ENCODE measurements at places on chromosomes 13 and 19.

DNA sequence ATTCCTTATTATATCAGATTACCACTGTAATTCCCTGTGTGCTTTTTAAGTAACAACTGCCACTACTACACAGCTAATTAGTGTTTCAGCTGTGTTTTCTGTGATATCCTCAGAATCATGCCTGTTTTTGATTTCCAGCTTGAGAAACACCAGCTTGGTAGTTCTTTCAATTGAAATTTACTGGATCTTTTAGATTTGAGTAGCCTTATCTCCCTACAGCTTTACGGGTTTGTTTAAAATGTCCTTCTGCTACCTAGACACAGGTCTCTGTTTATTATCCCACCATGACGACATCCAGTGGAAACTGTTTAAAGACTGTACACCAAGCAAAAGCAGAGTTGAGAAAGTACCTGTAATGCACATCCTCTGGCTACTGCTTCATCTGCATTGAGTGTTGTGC lies 12.1 kb downstream of the HSPH1 start:
- DNase-seq: no peak

DNA sequence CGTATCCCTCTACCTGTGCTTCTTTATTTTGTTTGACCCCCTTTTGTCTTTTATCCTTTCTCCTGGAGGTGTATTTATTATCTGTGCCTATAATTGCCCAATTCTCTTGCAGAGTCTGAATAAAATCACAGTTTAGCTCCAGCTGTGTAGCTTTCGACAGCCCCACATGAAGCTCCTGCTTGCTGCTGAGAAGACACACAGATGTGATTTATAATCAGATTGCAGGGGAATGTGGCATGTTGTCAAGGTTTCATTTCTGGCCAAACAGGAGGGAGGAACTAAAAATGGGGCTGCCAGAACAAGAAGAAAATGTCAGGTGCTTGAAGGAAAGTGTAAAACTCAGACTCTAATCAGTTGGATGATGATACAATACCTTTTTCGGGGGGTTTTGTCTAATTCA lies 22.7 kb downstream of the CCNA1 start:
- no peak for DNase-seq

DNA sequence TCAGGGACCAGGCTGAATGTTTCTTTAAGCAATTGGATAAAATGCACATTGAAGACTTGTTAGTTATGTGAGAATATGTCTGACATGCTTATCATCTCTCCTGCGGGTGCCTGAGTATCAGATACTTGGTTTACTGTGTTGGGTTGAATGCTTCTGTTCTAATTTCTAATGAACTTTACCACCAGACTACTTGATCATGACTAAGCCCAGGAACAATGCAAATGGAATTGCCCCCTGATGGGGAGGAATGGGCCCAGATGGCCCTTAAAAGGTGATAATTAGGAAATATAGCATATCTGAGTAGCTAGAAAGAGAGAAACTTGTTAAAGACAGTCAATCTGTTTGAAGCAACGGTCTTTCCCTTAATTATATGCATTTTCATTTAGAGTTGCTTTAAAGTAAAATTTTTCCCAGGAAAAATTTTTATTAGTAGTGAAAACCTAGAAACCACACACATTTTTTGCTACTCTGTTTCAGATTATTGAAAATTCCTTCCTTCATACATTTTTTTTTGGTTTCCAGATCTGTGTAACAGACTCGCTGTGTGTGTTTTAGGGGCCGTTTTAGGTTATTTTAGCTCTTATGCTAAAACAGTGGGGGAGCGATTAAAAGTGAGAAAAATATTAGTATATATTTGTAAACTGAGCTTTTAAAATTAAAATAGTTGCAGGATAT lies 186.6 kb downstream of the TM9SF2 start:
- peak; percentile 22 for DNase-seq

GRCh38 chr13:91468301-91468700 lies 69.9 kb downstream of the GPC5 start:
- peak; percentile 55 for DNase-seq

- peak; percentile 35 for DNase-seq
Measured at GRCh38 chr19:48738557-48739403, 1.6 kb downstream of the RASIP1 start.

DNA sequence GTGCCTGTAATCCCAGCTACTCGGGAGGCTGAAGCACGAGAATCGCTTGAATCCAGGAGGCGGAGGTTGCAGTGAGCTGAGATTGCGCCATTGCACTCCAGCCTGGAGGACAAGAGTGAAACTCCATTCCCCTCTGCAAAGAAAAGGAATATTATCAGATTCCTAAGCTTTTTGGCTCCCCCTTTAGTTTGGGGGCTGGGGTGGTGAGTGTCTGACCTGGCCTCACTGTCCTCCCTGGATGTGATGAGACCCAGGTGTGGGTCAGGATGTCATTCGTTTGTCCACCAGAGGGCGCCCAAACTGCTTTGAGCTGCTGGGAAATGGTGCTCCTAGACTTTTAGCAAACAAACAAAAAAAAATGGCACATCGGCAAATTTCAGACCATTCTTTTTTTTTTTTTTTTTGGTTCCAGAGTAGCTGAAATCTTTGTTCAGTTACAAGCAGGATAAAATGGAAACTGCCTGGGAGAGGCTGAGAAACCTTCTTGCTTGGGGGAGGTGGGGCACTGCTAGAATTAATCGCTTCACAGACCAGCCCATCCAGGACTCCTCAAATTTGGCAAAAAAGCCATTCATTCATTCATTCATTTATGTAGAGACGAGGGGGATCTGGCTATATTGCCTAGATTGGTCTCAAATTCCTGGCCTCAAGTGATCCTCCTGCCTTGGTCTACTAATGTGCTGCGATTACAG lies 29.4 kb downstream of the SPC24 start:
- DNase-seq: peak; percentile 53

DNA sequence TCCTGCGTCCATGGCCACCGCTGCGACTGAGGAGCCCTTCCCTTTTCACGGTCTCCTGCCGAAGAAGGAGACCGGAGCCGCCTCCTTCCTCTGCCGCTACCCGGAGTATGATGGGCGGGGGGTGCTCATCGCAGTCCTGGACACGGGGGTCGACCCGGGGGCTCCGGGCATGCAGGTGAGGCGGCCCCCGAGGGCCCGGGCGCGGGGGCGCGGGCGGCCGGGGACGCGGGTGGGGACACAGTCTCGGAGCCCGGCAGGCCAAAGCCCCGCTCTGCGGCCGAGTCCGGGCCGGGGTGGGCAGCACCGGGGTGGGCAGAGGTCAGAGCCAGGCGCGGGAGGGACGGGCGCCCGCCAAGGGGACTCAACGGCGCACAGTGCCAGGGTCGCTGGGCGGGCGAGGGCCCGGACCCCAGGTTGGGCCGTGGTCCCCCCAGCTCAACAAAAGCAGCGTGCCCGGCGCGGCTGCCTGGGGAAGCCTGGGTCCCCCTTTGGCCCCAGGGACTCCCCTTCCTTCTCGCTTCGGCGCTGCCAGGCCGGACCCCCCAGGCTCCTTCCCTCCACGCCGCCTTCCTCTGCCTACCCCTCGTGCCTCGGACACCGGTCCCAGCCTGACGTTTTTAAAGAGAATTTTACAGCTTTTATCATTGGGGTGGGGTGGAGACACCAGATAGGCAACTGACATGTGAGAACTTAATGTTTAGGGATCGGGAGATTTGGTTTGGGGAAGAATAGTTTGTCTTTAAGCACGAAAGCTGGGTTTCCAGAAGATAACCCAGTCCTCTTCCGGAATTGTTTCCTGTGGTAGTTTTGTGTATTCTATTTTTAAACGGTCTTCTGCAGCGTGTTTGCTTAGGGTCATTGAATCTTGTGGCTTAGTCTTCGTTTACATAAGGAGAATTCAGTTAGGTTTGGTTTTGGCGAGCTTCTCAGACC lies 509 bp downstream of the TPP2 start:
- no peak for DNase-seq

DNA sequence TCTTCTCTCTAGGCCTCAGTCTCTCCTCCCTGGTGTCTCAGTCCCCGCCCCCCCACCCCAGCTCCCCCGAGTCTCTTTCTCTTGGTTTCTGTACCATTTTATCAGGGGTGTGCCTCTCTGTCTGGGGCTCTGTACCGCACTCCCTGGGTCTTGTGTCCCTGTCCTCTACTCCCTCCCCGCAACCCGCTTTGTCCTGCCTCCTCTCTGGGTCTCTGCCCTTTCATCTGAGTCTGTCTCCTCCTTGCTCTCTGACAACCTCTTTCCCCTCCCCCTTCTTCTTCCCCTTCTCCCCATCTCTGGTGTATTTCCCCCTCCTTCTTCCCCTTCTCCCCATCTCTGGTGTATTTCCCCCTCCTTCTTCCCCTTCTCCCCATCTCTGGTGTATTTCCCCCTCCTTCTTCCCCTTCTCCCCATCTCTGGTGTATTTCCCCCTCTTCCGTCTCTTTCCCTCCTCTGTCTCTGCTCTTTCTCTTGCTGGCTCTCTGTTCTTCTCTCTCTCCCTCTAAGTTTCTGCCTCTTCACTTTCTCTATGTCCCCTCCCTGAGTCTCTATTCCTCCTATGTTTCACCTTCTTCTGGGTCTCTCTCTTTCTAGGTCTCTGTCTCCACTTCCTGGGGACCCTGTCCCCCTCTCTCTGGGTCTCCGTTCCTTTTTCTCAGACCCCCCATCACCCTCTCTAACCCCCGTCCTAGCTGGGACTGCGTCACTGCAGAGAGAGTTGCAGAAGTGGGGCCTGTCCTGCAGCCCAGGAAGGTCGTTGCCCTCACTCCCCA lies 2.2 kb upstream of the KCNC3 start:
- DNase-seq: no peak

- DNase-seq: no peak
Measured at GRCh38 chr13:65913173-65913572, 1317.0 kb downstream of the PCDH9 start.

DNA sequence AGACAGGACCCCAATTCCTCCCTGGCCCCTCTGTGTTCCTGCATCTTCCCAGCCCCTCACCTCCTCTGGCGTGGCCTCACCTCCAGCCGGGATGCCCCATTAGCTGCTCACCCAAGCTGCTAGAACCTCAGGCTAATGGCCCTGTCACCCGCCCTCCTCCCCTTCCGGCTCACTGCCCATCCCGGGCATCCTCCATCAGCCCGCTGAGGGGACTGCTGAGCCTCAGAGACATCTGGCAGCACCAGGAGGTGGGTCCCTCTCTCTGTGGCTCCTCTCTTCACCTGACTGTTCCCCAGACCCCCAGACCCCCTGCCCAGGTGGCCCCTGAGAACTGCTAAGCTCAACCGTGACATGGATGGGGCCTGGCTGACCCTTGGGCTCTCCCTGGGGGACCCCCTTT lies 2.9 kb downstream of the FFAR1 start:
- no peak for DNase-seq

GRCh38 chr13:89115307-89115706 lies 1444.1 kb downstream of the SLITRK5 start:
- no peak for DNase-seq

GRCh38 chr13:48159826-48160225 lies 64.9 kb upstream of the MED4 start:
- DNase-seq: peak; percentile 47

- no peak for DNase-seq
Measured at GRCh38 chr13:88602786-88603777, 931.9 kb downstream of the SLITRK5 start.

- DNase-seq: no peak
Measured at GRCh38 chr13:96900986-96901385, 93.3 kb downstream of the OXGR1 start.

DNA sequence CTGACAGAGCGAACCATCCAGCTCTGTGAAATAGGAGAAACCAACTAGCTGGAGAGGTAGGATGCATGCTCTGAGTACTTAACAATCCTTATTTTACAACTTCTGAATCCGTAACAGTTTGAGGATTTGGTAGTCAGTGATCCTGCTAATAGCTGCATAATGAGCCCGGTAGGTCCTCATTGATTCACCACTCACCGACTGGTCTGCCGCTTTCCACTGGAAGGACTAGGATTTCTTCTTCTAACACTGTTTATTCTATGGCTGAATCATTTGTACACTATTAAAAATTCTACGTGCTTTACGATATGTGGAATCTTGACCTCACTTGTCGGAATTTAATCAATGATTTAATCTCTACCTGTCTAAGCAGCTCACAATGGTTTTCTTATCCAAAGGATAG lies 33.9 kb downstream of the SPATA13 start:
- no peak for DNase-seq

GRCh38 chr19:36169084-36169760 lies 17.0 kb upstream of the COX7A1 start:
- no peak for DNase-seq

- no peak for DNase-seq
Measured at GRCh38 chr13:105087945-105088344, 1447.5 kb downstream of the EFNB2 start.

- no peak for DNase-seq
Measured at GRCh38 chr13:100537486-100537885, 51.1 kb downstream of the GGACT start.

- no peak for DNase-seq
Measured at GRCh38 chr13:102090532-102090931, 311.3 kb downstream of the FGF14 start.

GRCh38 chr13:95643571-95643935 lies 953 bp downstream of the DZIP1 start:
- no peak for DNase-seq

- DNase-seq: no peak
Measured at GRCh38 chr19:1768248-1768647, 14.9 kb downstream of the ONECUT3 start.

DNA sequence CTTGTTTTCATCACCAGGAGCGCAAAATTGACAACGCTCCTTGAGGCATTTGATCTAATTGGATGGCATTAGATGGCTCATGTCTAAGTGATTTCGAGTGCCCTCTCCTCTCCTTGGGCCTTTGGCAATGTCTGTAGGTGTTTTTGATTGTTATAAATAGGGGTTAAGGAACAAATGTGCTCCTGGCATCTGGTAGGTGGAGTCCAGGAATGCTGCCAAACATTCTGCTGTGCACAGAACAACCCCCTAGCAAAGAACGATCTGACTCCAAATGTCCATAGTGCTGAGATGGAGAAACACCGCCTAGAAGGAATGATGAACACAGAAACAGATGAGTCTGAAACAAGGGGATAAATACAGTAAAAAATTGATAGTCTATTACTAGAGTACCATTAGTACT lies 68.0 kb upstream of the C1QTNF9B start:
- no peak for DNase-seq

GRCh38 chr19:43809762-43810696 lies 7.8 kb upstream of the LYPD5 start:
- DNase-seq: peak; percentile 33

- no peak for DNase-seq
Measured at GRCh38 chr13:112664501-112665203, 25.2 kb upstream of the ATP11A start.

DNA sequence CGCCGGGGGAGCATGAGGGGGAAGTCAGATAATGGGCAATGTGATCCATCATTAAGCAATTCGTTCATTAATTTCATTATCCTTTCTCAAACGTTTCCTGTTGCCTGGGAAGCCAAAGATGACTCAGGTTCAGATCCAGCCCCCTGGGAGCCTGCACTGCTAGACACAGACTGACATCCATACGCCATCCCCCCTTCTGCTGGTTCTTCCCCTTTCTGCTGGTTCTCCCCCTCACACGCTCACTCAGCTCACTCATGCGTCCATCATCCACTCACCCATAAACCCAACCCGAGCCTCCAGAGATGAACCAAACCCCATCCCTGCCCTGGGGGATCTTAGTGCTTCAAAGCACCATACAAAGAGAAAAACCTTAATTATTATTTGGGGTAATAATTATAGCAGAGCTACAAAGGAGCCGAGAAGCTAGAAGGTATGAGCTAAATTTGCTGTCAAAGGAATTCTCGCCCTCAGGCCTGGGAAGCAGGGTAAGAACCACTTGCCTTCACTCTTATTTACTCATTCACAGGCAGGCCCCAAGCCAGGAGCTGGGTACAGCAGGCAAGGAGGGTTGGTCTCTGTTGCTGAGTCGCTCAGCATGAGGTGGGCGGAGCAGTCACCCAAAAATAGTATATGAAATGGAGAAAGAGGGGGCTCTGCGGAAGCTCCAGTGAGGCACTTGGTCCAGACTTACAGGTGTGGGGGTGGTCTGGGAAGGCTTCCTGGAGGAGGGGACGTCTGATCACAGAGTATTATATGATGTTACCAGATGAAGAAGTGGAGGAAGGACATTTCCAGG lies 7.0 kb upstream of the ZNF444 start:
- DNase-seq: no peak

All from RCC 7860 (cell line).